NCI-H2081 (cell line): ENCODE measurements at places on chromosomes 3 and 15.
A peak's percentile ranks its signal among the peaks of the same experiment; 100 is the strongest.

DNA sequence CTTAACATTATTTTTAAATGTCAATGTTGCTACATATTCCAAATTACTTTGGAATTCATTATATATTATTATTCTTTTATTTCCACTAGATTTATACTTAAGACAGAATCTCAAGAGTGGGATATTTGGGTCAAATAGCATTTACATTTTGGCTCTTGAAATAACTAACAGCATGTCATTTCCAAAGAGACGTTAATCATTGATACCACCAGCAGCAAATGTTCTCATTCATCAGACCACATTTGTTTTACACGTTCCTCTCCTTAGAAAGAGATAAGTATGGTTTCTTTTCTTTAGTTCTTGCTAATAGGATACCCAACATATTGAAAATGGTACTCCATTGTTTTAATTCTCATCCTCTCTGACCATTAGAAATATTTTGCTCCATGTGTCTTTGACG lies 229.8 kb downstream of the LPP start:
- no peak for DNase-seq

GRCh38 chr15:36029606-36030210 lies 483.7 kb upstream of the DPH6 start:
- DNase-seq: no peak

GRCh38 chr3:69948246-69948862 lies 51.2 kb upstream of the SAMMSON start:
- DNase-seq: peak; percentile 32

DNA sequence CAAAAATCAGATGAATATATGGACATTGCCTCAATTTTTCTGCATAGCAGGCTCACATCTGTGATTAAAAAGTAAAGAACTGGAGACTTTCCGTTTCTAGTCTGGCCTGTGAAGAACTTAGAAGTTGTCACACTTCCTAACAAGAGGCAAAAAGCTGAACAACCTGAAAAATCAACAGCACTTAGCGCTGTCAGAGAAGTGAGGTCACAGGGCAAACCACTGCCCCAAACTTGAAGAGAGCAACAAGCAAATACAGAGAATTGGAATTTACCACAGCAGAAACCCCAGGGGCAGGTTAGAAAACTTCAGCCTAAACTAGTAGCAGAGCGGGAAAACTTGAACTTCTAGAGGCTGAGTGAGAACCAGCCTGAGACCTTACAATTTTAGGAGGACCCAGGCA lies 38.9 kb downstream of the CCDC54 start:
- DNase-seq: no peak

DNA sequence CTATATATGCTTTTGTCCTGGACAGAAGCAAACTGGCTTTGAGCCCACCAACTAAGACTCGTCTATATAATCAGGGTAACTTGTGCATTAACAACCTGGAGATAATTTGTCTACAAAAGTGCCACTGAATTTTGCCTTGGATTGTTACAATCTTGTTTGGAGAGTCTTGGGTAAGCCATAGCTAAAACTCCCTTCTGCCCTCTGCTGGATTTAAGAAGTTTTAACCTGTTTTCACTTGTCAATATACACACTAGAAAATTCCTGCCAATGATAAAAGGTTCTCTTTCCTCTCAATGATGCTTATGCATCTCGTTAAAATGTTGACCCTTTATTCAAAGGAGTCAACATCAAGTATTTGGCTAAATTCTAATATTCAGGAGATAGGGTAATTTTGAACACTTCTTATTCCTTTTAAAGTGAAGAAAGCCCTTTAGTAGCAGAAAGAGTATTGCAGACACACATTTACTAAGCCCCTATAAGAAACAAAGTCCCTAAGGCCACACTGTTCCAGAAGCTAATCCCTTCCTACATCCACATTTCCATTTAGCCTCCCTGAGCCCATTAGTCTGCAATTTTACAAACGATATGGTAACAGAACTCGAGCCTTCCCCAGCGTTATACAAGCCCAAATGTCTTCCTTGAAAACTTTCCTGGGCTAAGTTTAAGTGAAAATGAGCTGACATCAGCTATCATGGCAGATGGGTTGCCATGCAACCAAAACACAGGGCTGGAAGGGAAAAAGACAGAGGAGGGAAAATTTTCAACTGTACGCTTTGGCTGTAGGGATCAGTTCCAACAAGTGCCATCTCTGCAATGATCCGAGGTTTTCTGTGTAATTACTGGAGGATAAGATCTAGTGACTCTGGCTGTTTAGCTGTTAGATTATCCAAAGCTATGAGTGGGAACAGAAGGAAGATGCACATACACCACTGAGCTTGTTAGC lies 75.9 kb upstream of the FGF12 start:
- peak; percentile 67 for DNase-seq

DNA sequence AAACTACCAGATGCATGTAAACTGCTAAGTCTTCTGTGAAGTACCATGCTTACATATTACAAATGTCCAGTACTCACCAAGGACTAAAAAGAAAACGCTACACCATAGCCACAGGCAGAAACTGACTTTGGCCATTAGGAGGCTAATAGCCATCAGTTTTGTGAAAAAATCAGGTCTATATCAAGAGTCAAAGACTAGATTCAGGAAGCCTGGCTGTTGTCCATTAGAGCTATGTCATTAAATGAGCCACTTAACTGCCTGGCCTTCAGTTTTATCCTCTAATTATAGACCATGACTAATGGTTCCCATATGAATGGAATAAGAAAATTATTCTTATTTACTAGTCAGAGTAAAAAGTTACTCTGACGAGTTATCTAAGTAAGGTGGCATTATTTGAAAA lies 144.1 kb downstream of the VPS13C start:
- no peak for DNase-seq

DNA sequence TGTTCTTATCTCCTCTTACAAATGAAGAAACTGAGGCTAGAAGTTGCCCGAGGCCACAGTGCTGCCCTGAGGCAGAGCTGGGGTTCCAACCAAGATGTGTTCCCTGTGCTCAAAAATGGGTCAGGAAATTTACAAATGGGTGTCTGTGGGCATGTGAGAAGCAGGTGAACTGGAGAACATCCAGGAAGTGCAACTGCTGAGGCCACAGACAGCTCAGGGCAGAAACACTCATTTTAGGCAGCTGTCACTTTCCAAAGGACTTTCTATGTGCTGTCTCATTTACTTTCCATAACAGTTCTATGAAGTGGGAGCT lies 47.2 kb upstream of the ATP2B2 start:
- DNase-seq: no peak

GRCh38 chr3:133377396-133377795 lies 22.5 kb upstream of the BFSP2 start:
- peak; percentile 53 for DNase-seq

- DNase-seq: no peak
Observed at GRCh38 chr3:157300094-157300493, 136.6 kb upstream of the PTX3 start.

DNA sequence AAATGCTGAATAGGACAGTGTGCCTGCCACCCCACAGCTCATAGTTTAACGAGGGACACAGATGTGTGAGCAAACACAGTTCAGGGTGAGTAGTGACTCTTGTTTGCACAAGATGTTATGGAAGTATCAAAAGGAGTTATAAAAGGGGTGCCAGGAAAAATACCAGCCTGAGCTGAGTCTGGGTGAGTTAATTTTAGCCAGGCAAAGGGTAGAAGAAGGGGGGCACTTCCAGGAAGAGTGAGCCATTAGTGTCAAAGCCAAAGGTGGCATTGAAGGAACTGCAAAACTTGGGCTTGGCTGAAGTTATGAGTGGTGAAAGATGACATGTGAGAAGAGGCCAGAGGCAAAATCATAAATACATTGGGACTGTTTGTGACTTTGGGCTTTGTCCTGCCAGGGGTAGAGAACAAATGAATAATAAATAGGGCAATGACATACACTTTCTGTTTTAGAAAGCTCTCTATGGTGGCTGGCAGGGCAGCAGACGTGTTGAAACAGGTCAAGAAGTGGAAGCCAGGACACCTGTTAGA lies 1.9 kb upstream of the SPPL2A start:
- no peak for DNase-seq

DNA sequence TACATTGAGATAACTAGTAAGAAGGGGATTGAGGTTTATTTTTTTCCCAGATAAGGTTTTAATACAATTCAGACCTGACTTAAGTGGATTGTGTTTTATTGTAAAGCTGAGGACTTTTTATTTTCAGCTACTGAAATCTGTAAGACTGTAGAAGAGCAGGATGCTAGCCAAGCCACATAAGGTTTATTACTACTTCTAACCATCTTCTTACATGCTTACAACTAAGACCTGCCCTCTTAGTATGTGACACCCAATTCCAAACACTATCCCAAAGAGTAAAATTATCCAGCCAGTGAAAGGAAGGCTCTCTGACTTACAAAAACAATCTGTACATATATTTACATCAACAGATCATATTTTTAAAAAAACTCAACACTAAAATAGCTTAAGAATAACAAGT lies 564.5 kb upstream of the NAALADL2 start:
- no peak for DNase-seq

GRCh38 chr3:45874677-45875346 lies 11.5 kb upstream of the CCR9 start:
- no peak for DNase-seq

GRCh38 chr3:46962427-46962826 lies 14.1 kb downstream of the CCDC12 start:
- DNase-seq: no peak

DNA sequence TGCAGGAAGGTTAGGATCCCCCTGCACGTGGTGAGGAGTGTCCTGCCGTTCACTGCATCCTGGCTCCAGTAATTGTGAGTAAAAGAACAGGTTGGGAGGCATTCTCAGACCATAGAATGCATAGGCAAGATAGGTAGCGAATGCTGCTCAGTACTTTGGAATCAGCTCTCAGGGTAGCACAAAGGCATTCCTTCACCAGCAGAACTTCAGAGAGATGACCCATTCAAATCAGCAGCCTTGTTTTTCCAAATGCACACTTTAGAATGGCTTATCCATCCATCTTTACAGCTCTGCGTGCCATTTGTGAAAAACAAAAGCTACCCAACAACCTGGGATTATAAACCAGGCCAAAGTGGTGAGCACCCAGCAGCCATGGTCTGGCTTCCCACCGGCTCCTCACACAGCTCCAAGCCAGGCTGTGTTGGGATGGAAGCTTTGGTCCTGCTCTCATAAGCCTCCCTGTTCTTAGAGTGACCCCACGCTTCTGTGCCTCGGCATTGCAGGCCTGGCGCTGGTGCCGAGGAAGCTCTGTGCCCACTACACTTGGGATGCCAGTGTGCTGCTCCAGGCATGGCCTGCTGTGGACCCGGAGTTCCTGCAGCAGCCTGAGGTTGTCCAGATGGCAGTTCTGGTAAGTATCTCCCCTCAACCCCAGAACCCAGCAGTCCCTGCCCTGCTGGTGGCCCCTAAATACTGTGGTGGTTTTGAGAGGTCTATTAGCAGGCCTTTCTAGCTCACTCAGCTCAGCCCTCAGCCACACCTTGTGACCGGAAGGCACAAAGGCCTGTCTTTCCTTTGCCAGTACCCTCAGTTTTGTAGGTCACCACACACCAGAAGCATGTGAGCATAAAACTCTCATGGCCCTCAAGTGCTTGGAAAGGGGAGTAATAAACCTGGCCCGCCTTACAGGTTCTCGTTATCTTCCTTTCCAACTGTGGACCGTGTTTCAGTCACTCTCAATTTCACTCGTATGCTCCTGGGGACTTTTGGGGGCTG lies 52.9 kb upstream of the LIMD1 start:
- DNase-seq: no peak

DNA sequence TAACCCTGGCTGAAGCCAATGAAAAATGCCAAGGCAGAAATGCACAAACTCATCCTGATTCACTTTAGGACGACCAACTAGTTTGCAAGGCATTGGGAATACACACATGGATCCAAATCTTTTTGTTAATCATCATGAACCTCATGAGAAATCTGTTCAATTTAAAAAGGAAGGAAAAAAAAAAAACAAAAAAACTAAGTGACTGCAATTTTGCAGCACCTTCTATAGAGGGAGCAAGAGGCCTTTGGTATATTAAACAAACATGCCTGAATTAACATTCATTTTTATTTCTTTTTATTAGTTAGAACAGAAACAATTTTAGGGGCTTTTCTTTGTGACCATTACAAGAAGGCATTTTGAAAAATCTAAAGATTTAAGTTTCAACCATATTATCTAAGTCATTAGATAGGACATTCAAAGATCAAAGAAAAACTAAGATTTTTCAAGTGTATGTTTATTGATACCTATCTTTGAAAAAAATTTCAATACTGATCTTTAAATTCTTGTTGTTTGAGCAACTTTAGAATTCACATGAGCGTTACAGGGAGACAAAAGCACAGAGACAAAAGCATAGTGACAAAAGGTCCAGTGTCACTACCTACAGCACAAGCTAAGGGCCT lies 182.4 kb downstream of the CBLB start:
- peak; percentile 13 for DNase-seq

DNA sequence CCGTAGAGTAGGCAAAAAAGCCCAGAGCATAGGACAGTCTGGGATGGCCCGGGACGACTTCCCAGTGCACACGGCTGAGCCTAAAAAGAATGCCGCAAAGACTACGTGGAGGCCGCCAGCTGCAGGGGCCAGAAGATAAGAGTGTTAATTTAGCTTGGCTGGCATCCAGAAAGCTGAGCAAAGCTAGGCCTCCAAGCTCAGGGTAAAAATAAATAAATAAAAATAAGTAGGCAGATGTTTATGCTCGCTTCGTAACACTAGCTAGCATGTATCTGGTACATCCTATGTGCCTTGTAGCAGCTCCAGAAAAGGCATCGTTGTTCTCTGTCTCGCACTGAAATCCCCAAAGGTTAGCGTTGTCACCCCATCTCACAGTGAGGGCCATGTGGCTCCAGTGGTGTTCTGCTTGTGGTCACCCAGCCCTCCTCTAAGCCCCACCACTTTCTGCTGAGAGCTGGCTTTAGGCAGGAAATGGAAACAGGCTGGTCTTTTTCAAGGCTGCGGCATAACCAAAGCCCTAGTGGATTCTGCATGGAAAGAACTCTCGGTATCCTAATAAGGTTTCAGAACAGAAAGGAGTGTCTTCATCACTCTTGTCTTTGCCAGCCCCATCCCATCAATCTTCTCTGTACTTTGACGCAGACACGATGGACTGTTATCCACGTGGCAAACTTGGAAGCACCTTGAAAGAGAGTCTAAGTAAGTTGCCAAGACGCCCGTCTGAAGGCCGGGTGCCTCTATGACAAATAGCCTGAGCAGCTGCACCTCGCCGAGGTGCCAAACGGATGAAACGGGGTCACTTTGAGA lies 58.1 kb upstream of the MEF2A start:
- DNase-seq: no peak

DNA sequence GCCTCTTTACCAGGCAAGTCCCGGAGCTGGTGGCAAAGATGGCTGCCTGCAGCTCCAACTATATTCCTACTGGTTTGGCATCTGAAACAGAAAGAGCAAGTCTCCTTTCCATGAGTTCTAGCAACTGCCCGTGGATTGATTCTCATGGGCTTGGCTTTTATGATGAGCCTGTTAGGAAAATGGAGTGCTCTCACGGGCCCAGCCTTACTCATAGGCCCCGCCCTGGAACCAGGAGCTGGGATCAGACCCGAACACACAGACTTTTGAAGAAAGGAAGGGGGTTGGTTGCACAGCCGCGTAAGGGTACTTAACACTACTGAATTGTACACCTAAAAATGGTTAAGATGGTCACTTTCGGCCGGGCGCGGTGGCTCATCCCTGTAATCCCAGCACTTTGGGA lies 2.9 kb downstream of the NRROS start:
- no peak for DNase-seq
